Lower lobe of right lung (tissue), 2 donors: ENCODE measurements at places on chromosomes 6 and 20. TPM values are rescaled to one million over a fixed set of nuclear protein-coding genes. Genes with fewer than 3 reads are reported as not detected.

The SDCBP2 gene
- 10.8 TPM for total RNA-seq

The SMIM8 gene
- total RNA-seq, result 11.1 TPM

The HSPA1L gene
- total RNA-seq, result 2.5 TPM

The GABRR1 gene
- total RNA-seq, result not detected

GRCh38 chr6:43268782-43269272 lies 25.5 kb downstream of the TTBK1 start:
- peaks cover 11% of the 10 kb centered on the region for H3K27me3 ChIP-seq
- H3K4me3 ChIP-seq, result no peak overlapping the region
- no peaks in the 10 kb centered on the region for H3K36me3 ChIP-seq
- H3K27ac ChIP-seq, result no peak overlapping the region

DNA sequence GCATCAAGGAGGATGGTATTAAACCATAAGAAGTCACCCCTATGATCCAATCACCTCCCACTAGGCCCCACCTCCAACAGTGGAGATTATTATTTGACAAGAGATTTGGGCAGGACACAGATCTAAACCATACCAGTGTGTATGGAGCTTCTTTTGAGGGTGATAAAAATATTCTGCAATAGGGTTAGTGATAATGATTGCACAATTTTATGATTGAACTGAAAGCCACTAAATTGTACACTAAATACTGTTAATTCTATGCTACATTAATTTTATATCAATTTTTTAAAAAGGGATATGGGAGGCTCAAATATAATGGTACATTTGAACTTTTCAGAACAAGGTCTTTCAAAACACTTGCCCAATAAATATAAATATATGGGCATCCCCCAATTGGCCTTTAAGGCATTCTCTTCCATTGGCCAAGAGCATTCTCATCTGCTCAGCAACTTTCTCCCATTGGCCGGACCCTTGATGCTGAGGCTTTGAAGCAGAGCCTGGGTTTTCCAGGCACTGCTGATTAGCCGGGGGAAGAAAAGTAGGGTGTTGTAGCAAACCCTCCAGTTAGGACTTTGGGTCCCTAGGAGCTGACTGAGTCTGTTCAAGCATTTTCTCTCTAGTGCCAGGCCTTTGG lies 209.9 kb downstream of the LRFN2 start:
- no peak for DNase-seq
- no peaks in the 10 kb centered on the region for H3K27me3 ChIP-seq
- no peaks in the 10 kb centered on the region for H3K36me3 ChIP-seq
- no peaks in the 10 kb centered on the region for H3K4me1 ChIP-seq

DNA sequence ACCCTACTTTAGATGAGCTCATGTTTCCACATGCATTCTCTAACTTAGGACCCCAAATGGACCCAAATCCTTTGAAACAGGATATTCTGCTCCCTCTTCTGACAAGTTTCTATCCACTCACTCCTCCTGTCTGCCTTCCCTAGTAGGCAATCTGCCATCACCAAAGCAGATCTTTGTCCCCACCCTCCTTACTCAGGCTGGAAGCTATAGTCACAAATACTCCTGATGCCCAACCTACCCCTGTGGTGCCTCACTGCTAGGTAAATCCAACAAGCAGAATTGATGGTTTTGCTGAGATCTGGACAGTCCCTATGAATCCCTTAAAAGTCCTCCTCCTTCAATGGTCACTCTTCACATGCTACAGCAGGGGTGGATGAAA lies 21.7 kb downstream of the ELOVL5 start:
- H3K4me3 ChIP-seq, result no peak overlapping the region
- peaks cover 35% of the 10 kb centered on the region for H3K4me1 ChIP-seq
- H3K27ac ChIP-seq, result no peak overlapping the region
- no peaks in the 10 kb centered on the region for H3K36me3 ChIP-seq
- H3K27me3 ChIP-seq, result no peaks in the 10 kb centered on the region

DNA sequence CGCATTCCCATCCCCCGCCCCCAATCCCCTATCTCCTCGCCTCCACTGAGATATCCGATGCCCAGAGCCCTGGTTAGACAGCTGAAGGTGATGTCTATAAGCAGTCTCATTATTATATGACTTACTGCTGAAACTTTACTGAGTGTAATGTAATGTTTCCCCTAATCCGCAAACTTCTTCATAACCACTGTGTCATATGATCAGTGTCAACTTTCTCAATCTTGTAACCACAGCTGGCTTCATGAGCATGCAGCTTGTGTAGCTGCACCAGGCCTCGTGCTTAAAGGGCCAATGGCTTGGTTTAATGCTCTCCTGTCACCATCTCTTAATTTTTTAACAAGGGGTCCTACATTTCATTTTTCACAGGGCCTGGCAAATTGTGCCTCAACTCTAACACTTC lies 8.1 kb downstream of the ASIP start:
- peaks cover 10% of the 10 kb centered on the region for H3K4me1 ChIP-seq
- H3K4me3 ChIP-seq, result no peak overlapping the region
- H3K27ac ChIP-seq, result no peak overlapping the region
- H3K36me3 ChIP-seq, result no peaks in the 10 kb centered on the region

DNA sequence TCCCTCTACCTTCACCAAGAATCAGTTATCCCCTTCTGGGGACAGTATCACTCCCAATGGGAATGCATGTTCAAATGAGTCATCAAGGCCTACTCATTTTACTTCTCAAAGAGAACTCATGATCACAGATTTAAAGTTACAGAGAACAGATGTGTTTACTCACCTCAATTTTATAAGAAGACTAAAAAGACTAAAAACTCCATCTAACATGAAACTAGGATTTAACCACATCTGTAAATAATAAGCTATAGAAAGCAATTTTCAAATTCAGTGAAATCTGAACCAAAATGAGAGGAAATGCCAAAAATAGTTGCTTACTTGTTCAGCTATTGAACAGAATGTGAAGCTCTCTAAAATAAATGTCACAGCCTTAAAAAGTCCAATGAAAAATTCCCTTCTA lies 300.1 kb upstream of the KCNQ5 start:
- no peaks in the 10 kb centered on the region for H3K36me3 ChIP-seq
- H3K4me1 ChIP-seq, result no peaks in the 10 kb centered on the region
- no peak overlapping the region for H3K27ac ChIP-seq
- no peaks in the 10 kb centered on the region for H3K27me3 ChIP-seq
- no peak overlapping the region for H3K4me3 ChIP-seq

- DNase-seq, result no peak
- peaks cover 3% of the 10 kb centered on the region for H3K27me3 ChIP-seq
- H3K4me3 ChIP-seq, result no peak overlapping the region
- no peaks in the 10 kb centered on the region for H3K36me3 ChIP-seq
Observed at GRCh38 chr6:12343122-12343439, 52.9 kb downstream of the EDN1 start.

DNA sequence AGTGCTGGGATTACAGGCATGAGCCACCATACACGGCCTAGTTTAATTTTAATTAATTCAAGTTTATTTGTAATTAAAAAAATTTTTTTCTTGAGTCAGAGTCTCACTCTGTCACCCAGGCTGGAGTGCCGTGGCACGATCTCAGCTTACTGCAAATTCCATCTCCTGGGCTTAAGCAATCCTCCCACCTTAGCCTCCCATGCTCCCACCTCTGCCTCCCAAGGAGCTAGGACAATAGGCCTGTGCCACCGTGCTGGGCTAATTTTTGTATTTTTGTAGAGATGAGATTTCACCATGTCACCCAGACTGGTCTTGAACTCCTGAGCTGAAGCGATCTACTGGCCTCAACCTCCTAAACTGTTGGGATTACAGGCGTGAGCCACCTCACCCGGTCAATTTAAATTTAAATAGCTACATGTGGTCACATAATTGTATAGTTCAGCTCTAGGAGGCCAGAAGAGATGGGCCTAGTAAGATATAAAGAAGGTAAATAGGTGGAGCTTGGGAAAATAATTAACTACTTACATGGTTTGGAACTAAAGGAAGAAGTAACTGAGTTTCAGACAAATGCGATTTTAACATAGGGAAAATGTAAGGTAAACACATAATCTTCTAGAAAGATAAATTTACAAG lies 220.0 kb upstream of the CITED2 start:
- H3K27me3 ChIP-seq, result no peaks in the 10 kb centered on the region
- no peak overlapping the region for H3K27ac ChIP-seq
- peaks cover 50% of the 10 kb centered on the region for H3K4me1 ChIP-seq
- no peak for DNase-seq
- H3K4me3 ChIP-seq, result no peak overlapping the region

- H3K36me3 ChIP-seq, result peaks cover 4% of the 10 kb centered on the region
- no peak overlapping the region for H3K27ac ChIP-seq
- H3K4me1 ChIP-seq, result peaks cover 18% of the 10 kb centered on the region
Observed at GRCh38 chr20:33551778-33552177, 61.9 kb downstream of the CBFA2T2 start.

- no peaks in the 10 kb centered on the region for H3K27me3 ChIP-seq
- H3K4me3 ChIP-seq, result no peak overlapping the region
- H3K27ac ChIP-seq, result no peak overlapping the region
- DNase-seq, result no peak
- no peaks in the 10 kb centered on the region for H3K4me1 ChIP-seq
Observed at GRCh38 chr6:13253272-13253671, 75.1 kb downstream of the TBC1D7 start.
